ENCODE measurements at places on chromosomes 11 and 22.

- DNase-seq = peak; percentile 17
Observed at GRCh38 chr22:25172153-25172552, 27.5 kb upstream of the CRYBB3 start.

GRCh38 chr11:68782711-68783110 is 31.4 kb upstream of the TESMIN start:
- DNase-seq = no peak

GRCh38 chr22:28443526-28443876 is 236.1 kb downstream of the TTC28 start:
- DNase-seq = peak; percentile 80

DNA sequence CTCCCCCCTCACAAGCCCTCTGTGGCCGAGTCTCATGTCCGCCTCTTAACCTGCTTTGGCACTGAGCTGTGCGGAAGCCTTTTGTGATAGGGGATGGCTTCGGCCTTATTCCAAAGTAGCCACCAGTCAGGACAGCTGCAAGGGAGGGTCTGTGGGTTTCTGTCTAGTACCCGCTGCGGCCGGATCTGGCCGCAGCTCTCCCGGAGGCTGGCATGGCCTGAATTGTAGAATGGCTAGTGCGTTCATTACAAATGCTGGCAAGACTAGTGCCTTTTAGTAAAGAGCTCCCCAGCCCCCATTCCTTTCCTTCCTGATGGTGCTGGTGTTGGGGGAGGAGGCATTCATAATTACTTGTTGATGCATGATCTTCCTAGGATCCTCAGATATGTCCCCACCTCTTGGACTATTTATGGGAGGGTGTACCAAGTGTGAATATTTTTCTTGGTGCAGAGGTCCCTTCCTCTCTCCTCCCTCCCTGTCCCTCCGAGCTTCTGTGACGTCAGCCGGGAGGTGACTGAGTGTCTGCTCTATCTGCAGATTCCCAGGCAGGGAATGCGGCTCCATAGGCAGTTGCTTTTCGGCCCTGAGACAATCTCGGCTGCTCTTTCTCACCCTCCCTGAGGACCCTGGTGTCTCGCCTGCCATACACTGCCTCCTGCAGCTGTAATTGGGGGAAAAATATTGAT is 108.7 kb upstream of the E2F8 start:
- DNase-seq = no peak

DNA sequence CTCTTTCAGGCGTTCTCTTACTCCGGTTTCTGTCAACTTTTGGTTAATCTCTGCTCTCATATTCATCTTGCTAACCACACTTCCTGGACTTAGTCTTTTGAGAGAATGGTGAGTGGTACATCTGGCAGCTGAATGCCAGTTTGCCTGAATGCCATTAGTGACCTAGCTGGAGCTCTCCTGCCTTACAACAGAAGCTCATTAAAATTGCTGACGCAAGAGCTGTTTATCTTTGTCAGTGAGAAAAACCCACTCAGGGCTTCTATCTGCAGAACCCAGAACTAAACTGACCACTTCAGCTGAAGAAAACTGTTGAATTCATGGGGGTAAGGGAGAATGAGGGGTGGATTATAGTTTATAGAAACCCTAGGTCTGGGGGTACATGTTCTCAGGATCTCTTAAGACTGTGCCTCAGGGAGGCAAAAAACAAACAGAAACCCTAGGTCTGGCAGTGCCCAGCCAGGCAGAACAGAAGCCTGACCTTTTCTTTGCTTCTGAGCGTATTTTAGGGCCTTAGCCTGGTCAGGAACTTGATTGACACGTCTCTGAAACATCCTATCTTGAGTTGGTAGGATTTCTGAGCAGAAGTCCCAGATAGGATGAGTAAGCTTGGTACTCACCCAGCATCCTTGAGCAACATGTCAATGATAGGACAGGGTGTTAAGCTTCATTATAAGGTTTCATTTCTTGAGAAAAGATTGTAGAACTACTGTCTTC is 52.8 kb upstream of the YWHAH start:
- no peak for DNase-seq

DNA sequence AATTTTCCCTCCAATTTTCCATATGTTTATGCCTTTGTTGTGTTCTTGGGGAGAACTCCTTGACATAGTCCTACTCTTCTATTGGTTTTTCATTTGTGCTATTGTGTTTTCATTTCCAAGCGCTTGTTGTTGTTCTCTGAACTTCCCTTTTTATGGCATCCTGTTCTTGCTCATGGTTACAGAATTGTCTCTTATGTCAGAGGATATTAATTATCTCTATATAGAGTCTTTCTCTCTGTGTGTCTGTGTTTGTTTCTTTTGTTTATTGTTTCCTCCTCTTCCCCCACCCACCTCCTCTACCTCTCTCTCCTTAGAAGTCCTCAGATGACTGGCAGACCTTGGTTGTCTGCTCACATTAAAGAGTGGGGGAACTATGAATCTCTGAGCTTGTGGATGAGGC is 69.9 kb downstream of the HORMAD2 start:
- no peak for DNase-seq

GRCh38 chr22:24290459-24290858 is 19.8 kb downstream of the SPECC1L start:
- no peak for DNase-seq

- no peak for DNase-seq
Observed at GRCh38 chr22:44074337-44074984, 50.4 kb downstream of the PARVB start.

DNA sequence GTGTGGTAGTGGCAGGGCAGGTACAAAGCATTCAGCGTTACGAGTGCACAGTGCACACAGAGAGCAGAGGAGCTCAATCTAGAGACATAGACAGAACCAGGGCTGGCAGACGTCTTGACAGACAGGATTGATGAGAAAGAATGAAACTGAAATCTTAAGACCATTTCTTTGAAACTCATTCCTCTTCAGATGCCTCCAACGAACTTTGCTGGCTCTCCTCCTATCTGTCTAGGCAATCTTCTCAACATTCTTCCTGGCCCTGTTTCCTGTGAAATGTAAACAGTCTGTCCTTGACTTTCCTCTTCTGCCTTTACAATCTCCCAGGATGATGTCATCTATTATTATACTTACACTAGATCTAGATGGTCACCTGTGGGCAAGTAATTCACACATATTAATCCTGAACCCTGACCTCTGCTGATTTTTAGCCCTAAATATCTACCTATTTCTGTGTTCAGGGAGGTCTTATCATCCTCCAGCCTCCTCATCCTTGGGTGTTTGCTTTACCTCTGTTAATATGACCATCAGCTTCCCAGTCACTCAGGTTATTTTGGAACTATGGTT is 119.5 kb downstream of the ENTHD1 start:
- DNase-seq = no peak

Data from cardiac fibroblast (primary cell).